Tracheal epithelial cell (primary cell): ENCODE measurements at places on chromosomes 4 and X. TPM values are rescaled to one million over a fixed set of nuclear protein-coding genes. Genes with fewer than 3 reads are reported as not detected.

NSG1 gene
- 2.6 and 23.9 TPM in 2 replicates for total RNA-seq

ADRA2C gene
- 0.72 TPM in 1 of 2 replicates, not detected in the other for total RNA-seq

P2RY4 gene
- total RNA-seq: not detected in 2 replicates

TREX2 gene
- 2.7 and 3.4 TPM in 2 replicates for total RNA-seq

TCEAL6 gene
- total RNA-seq: not detected in 2 replicates

UGT8 gene
- total RNA-seq: 0.21 and 2.9 TPM in 2 replicates

DCX gene
- total RNA-seq: not detected in 2 replicates

PLAC8 gene
- total RNA-seq: 0.48 and 2.3 TPM in 2 replicates

GPC3 gene
- total RNA-seq: under 0.01 TPM in 2 replicates

TKTL2 gene
- total RNA-seq: not detected in 2 replicates

SSX1 gene
- not detected in 2 replicates for total RNA-seq

AFM gene
- total RNA-seq: not detected in 2 replicates

SPANXN1 gene
- not detected in 2 replicates for total RNA-seq
